ENCODE measurements at places on chromosomes 16 and 17.

- no peak for DNase-seq
These were observed 923 bp downstream of the ANKRD13B start for GRCh38 chr17:29593591-29594518.

- DNase-seq, result no peak
These were observed 21.4 kb downstream of the AOC3 start for GRCh38 chr17:42872251-42872965.

GRCh38 chr16:80615735-80616134, 74.9 kb downstream of the DYNLRB2 start:
- DNase-seq, result no peak

GRCh38 chr16:70630960-70631745, 15.2 kb upstream of the IL34 start:
- DNase-seq, result no peak

DNA sequence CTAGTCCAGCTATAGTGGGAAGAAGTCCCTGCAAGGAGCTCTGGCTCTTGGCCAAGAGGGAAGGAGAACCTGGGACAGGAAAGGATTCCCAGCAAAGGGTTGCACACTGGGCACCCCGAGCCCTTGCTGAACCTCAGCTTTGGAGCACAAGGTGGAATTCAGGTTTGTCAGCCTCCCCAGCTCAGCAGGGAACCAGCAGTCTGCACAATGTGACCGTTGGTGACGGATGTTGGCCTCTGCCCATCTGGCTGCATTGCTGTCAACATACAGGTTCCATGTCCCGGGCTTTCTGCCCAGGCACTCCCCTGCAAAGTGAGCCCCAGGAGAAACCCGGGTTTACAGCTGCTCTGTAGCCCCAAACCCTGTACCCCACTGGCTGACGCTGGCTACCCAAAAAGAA, 6.7 kb downstream of the RPRML start:
- no peak for DNase-seq

DNA sequence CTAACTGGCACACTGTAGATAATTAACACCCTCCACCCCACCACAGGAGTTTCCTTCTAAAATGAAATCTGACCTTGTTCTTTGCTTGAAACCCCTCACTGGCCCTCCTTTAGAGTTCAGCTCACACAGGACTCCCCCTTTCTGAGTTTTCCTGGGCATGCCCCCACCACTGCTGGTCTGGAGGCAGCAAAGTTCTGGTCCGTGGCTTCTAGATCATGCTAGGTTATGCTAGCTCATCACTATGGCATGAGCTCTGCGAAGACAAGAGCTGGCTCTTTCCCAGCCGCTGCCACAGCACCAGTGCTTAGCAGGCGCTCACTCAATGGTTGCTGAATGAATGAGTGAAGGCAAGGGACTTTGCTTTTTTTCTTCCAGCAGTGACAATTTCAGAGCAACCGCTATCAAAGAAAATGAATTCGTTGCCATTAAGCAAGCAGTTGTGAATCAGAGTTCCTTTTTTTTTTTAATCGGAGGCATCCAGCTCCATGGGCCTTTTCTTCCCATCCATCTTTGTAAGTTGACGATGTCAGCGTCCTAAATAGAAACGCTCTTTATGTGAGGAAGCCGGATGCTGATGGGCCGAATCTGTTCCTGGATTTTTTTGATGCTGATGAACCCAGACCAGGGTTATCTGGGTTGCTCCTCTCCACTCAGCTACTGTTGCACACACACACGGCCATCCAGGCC, 80.8 kb upstream of the NOL11 start:
- DNase-seq, result no peak

- DNase-seq, result no peak
These were observed at the start of gene WFDC1 for GRCh38 chr16:84294531-84295142. Gene WFDC1 (plus strand): TSS chr16:84294878. CDS start chr16:84294972, 94 bp downstream.

DNA sequence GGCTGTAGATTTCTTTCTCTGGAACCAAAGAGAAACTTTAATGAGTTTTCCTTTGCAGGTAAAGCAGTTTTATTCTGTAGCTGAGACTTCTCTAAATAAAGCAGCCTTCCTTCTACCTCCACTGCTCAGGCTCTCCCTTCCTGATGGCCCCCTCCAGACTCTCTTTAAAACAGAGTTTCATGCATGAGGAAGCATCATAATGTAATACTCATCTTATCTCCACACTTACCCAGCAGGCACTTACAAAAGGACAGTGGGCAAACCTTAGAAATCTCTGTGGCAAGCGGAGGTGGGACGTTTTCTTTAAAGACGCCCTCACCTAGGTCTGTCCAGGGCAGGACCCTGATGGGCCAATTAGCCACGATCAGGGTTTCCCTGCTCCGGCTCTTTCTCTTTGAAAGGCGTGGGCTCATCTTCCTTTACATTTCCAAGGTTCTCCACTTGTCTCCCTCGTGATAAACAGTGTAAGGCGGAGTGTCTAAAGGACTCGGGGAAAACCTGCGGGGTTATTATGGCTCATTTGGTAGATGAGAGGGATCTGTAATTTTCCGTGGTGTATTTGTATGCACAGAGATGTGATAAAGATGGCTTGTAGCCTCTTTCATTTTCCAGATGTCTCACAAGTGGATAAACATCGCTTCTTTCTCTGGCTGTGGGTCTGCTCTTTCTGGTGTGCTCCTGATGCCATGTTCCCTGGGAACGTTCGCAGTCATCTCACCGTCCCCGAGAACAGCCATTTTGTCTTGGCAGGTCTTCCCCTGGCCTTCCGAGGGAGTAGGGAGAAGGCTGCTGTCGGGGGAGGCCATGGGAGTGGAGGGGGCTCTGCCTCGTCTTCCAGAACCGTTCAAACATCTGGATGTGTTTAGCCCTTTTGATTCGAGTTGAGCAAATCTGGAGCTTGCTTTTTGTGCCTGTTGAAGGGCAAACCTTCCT, 239.0 kb downstream of the CCDC182 start:
- DNase-seq, result no peak

GRCh38 chr16:61237884-61238485, 798.3 kb downstream of the CDH8 start:
- no peak for DNase-seq

GRCh38 chr17:65947831-65948230, 244.1 kb downstream of the CEP112 start:
- no peak for DNase-seq

All from NCI-H1436 treated with DMSO at 0.1 percent for 48 hours (cell line).